ENCODE measurements at places on chromosomes 7 and 10.

DNA sequence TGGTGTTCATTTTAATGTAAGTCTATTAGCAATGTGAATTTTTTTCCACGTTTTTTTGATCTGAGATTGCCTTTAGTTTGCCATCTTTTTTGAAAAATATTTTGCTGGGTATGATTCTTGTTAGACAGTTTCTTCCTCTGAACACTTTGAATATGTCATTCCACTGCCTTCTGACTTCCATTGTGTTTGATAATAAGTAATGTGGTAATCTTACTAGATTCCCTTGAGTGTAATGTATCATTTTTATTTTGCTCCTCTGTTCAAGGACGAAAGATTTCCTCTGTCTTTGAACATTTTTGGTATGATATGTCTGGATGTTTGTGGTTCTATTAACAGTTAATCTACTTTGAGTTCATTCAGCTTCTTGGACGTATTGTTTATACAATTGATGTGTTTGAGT lies 371.4 kb downstream of the SUGCT start:
- no peak for DNase-seq

DNA sequence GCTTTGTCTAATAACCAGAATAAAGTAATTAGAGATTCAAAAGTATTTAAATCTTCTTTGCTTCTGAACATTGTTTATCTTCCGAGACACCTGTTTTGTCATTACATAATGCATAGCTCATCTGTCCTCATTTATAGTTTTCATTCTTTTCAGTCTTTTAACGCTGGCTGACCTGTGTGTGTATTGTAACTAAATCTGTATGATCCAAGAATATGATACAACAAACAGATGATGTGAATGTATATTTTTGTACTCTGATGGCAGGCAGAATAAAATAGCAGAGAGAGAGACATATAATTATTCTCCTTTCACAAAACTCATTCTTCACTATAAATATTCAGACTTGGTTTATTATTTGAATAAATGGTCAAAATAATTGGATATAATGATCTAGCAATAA lies 80.6 kb downstream of the ORC5 start:
- DNase-seq, result no peak

DNA sequence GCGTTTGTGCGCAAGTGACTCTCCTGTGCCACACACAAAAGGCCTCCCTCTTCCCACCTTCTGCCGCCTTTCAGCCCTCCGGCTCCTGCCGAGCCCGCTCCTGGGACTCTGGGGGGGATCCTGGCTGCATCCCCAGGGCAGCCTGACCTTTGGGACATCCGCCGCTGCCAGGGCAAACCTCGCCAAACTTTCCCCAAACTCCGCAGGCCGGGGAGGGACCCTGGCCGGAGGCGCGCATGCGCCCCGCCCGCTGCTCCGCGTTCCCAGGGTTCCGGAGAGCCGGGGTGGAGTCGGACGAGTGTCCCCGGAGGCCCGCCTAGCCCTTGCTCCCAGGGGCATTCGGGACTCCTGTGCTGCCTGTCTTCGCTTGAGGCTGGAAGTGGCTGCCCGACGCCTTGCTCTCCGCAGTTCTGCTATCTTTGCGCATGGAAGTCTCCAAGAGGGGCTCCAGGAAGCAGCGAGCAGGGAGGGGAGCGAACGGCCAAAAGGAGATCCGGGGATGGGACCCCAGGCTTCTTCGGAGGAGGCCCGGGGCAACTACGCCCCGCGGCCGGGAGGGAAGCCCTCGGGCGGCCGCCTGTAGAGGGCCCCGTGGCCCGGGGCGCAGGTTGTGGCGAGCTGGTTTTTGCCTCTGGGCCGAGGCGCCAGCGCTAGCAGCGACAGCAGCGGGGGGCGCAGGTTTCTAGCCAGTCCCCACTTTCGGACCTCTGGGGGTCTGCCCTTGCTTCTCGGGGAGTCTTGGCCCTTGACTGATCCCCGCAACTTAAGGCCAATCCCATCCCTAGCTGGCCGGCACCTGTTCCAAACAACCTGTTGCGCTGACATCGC lies 7.0 kb downstream of the PTF1A start:
- DNase-seq, result no peak

DNA sequence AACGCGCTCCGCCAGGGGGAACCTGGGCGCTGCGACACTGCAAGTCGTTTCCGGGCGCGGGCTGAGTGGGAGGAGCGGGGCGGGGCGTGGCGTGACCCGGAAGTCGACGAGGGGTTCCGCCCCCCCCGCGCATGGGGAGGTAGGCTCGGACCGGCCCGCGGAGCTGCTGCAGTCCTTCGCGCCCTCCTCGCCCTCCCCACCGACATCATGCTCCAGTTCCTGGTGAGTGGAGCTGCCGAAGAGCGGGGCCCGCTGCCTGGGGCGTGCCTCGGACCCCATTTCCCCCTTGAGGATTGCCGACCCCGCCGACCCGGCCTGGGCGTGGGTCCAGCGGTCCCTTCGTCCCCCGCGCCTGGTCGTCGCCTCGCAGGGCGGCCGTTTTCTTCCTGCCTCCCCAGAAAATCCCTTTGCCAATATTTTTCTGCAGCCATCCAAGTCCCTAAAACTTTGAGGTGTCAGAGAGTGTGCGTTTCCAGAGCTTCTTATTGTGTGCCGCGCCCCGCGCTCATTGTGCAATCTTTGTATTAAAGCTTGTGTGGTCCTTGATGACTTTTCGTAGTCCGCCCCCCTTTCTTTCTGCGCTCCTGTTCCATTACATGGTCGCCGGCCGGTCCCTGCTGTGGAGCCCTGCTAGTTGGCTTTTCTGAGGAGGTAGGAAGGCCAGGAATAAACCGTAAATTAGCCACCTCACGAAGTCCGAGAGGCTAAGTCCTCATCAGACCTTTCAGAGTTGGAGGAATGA lies at the start of gene STMP1:
Gene STMP1 (plus strand): TSS at position 142 of the 742 bp plus-strand sequence.
- peak; percentile 95 for DNase-seq

DNA sequence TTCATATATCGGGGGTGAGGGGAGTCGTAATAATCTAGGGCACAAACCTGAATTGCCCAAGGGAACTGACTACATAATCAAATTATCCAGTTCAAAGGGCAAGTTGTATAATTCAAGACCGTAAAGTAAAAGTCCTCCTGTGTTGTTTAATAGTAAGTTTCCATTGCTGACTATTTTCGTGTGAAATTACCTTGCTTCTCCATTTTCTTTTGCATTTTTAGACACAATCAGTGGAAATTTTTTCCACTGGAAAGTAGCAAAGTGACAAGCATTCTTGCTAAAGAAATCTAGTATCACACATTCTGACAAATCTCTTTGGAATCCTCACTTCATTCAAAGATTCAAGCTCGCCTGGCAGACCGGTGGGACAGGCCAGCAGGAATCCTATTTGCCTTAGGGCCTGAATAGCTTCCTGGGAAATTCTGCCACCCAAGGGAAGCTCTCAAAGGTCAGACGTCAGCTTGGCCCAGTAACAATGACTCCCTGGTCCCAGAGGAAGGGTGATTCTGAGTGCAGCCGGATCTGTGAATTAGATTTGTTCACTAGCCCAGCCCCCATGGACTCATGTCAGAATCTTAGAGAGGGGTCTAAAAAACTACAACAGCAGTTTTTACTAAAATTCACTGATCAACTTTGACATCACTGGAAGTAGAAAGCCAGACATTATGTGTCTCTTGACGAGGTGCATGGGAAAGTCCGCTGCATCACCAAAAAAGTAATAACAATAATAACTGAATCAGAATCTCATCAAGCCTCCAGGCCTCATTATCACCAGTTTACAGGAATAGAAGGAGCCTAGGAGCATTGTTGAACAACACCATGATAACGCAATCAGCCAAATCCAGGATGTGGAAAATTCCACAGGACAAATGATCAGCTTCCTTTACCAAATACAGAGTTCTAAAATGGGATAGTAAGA lies 161.0 kb downstream of the SKIDA1 start:
- no peak for DNase-seq

DNA sequence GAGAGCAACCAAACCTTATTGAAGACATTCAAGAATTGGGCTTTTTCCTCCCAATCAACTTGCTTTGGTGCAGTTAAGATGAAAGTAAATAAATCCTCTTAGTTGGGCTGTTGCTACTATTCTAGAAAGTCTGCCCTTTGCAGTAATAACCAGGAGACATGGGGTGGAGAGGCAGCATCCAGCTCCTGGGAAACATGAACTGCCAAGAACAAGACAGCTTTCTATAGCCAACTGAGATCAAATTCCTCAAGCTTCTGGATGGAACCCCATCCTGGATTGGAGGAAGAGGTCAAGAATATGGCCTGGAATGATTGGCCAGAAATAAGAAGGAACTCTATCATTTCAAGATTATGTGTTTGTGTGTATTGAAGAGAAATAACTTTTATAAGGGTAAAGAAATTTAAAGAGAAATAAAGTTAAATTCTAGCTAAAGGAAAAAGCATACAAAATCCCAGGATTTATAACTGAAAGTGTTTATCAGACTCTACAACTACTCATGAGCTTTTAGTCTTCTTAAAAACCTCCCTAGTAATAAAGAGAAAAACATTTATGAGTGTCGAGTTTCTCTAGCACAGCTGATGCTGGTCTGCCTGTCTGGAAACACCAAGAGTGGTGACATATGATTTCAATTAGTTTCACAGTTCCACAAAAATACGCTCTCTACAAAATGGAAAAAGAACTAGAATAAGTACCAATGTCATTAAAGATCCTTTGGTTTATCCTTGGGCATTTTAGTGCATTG lies 70.1 kb upstream of the COL1A2 start:
- no peak for DNase-seq

DNA sequence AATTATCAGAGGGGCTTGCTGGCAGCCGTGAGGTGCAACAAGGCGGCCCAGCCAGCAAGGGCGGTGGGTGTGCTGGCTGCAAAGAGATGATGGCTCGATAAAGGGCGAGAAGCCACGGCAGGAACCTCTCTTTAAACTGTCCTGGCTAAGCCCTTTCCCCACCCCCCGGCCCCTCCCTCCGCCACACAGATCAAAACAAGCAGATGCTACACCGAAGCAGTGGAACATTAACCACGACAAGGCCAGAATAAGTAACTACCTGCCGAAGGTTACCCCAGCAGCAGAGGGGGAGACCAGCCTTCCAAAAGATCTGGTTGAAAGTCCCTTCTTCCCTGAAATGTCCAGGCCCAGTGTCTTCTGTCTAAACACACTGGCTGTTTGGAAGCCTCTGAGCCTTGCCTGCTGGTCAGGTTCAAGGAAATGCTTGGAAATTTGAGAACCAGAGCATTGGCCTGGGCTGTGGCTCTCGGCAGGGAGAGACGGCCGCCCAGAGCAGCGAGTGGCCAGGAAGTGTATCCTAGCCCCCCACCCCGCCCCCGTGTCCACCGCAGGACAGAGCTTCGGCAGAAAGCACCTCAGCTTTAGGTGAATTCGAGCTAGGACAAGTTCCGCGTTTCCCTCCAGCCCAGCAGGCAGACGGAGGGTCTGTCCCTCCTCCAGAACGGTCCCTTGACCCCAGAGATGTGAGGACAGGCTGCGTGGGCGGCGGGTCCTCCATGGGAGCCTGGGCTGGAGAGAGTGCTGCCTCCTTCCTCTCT lies 2.1 kb downstream of the FAM20C start:
- DNase-seq, result no peak

- peak; percentile 60 for DNase-seq
Observed at GRCh38 chr7:150986099-150986512, 4.7 kb upstream of the NOS3 start.

GRCh38 chr7:129362496-129362895 lies 71.7 kb upstream of the STRIP2 start:
- DNase-seq, result no peak

GRCh38 chr7:154427533-154427932 lies 375.3 kb downstream of the DPP6 start:
- DNase-seq, result no peak

- DNase-seq, result no peak
Observed at GRCh38 chr10:21517134-21518031, 8.1 kb downstream of the SKIDA1 start.

DNA sequence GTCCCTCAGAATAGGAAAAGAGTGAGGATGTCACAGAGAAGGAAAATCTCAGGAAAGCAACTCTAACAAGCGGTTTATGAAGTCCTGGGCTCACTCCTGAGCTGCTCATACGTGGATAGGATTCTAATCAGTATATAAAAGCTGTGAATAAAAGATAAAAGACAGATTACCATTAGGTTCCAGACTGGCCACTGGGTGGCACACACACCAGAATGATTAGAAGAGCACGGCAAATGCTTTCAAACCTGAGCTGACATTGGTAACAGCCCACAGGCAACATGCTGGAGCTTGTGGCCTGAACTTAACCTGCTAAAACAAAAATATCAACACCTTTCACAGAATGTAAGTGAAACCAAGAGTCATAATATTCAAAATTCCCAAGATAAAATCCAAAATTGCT lies 370.8 kb downstream of the GRID1 start:
- DNase-seq, result no peak

- no peak for DNase-seq
Observed at GRCh38 chr7:40795607-40796006, 660.8 kb downstream of the SUGCT start.

Data from stimulated activated CD4-positive, alpha-beta T cell treated with anti-CD3 and anti-CD28 coated beads, TNF-alpha, amount 100 ng/mL, for 24 hours (primary cell).